ENCODE measurements at places on chromosomes 5 and 9.
A peak's percentile ranks its signal among the peaks of the same experiment; 100 is the strongest.

DNA sequence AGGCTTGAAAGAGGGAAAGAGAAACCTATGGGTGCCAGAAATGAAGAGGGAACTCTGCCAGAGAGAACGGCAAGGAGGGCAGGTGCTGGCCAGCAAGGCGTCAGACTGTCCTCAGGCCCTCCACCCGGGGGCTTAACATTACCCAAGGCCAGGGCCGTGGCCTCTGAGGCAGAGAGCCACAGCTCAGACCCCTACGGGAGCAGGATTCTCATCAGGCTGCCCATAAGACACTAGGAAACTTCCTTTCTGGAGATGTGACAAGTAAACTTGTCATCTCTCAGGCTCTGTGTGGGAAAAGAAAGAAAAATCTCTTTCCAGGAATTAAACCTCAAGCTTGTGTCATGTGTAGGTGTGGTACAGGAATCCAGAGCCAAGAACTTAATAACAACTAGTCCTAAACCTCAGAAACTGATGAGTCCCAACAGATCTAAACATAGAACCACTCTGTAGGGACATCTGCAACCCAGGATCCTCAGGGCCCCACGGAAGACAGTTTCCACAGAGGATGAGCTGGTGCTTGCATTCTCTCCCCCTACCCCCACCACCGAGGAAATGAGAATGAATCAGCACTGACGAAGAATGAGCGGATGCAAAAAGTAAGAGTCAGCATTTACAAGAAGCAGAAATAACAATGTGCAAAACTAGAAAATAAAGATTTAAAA, 74.3 kb downstream of the DCP2 start:
- peak overlapping the region; percentile 17 for H3K4me3 ChIP-seq
- no peaks in the 10 kb centered on the region for H3K27me3 ChIP-seq
- H3K27ac ChIP-seq, result peak overlapping the region; percentile 55

DNA sequence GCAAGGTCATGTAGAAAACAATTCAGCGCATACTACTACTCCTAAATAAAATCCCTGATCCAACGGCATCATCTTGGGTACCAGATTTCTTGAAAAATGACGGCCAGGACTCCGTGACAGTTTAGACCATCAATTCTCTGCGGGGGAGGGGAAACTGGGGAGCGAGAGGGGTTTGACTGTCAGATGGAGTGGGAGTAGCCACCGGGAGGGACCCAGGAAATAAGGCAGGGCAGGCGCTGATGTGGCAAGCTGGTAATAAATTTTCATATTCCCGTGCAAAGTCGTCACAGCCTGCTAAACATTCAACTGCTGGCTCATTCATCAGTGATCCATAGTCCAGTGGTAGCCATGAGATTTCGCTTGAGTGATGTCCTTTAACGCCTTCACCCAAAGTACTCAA, 457 bp upstream of the CDH18 start:
- no peaks in the 10 kb centered on the region for H3K27me3 ChIP-seq
- no peaks in the 10 kb centered on the region for H3K36me3 ChIP-seq
- no peak for DNase-seq
- no peak overlapping the region for H3K4me3 ChIP-seq

- no peak overlapping the region for H3K27ac ChIP-seq
- H3K36me3 ChIP-seq, result no peaks in the 10 kb centered on the region
- H3K4me1 ChIP-seq, result no peaks in the 10 kb centered on the region
- no peak for DNase-seq
- peaks cover 2% of the 10 kb centered on the region for H3K27me3 ChIP-seq
Measured at GRCh38 chr9:33765411-33765810, 29.9 kb upstream of the PRSS3 start.

GRCh38 chr5:38163636-38164237, 94.6 kb upstream of the EGFLAM start:
- H3K4me1 ChIP-seq, result no peaks in the 10 kb centered on the region
- no peaks in the 10 kb centered on the region for H3K36me3 ChIP-seq
- no peaks in the 10 kb centered on the region for H3K27me3 ChIP-seq
- no peak overlapping the region for H3K4me3 ChIP-seq
- no peak overlapping the region for H3K27ac ChIP-seq

GRCh38 chr5:112012104-112012503, 255.1 kb upstream of the NREP start:
- DNase-seq, result no peak
- H3K27me3 ChIP-seq, result no peaks in the 10 kb centered on the region
- H3K4me3 ChIP-seq, result no peak overlapping the region
- H3K36me3 ChIP-seq, result no peaks in the 10 kb centered on the region
- H3K27ac ChIP-seq, result no peak overlapping the region
- no peaks in the 10 kb centered on the region for H3K4me1 ChIP-seq

GRCh38 chr5:620586-621180, 8.5 kb downstream of the CEP72 start:
- no peak overlapping the region for H3K4me3 ChIP-seq
- H3K36me3 ChIP-seq, result peaks cover 25% of the 10 kb centered on the region
- peaks cover 6% of the 10 kb centered on the region for H3K4me1 ChIP-seq
- no peaks in the 10 kb centered on the region for H3K27me3 ChIP-seq
- DNase-seq, result no peak

- H3K36me3 ChIP-seq, result no peaks in the 10 kb centered on the region
- H3K27me3 ChIP-seq, result no peaks in the 10 kb centered on the region
- H3K4me3 ChIP-seq, result no peak overlapping the region
- no peak for DNase-seq
Measured at GRCh38 chr5:116454417-116454927, 120.2 kb downstream of the SEMA6A start.

DNA sequence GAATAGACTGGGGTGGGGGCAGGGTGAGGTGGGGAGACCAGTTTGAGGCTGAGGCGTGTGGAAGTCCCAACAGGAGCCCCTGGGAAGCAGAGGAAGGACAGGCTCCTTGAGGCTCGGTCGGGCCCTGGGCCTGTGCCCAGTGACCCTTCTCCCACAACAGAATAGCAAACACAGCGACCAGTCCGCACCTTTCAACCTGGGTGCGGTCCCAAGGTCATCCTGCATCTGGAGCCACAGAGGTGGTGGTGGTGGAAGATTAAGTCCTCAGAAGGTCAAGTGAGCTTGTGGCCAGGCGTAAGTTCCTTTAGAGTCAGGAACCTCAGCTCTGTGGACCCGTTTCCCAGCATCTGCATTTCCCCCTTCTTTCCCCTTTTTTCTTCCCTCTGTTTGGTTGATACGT, 26.0 kb upstream of the ARAP3 start:
- peaks cover 3% of the 10 kb centered on the region for H3K4me1 ChIP-seq
- peaks cover 7% of the 10 kb centered on the region for H3K27me3 ChIP-seq
- no peak overlapping the region for H3K27ac ChIP-seq
- no peak overlapping the region for H3K4me3 ChIP-seq
- no peaks in the 10 kb centered on the region for H3K36me3 ChIP-seq
- DNase-seq, result no peak

- H3K27me3 ChIP-seq, result no peaks in the 10 kb centered on the region
- no peaks in the 10 kb centered on the region for H3K4me1 ChIP-seq
- H3K36me3 ChIP-seq, result no peaks in the 10 kb centered on the region
- no peak overlapping the region for H3K27ac ChIP-seq
- H3K4me3 ChIP-seq, result no peak overlapping the region
Measured at GRCh38 chr5:158397278-158397677, 538.3 kb upstream of the CLINT1 start.

DNA sequence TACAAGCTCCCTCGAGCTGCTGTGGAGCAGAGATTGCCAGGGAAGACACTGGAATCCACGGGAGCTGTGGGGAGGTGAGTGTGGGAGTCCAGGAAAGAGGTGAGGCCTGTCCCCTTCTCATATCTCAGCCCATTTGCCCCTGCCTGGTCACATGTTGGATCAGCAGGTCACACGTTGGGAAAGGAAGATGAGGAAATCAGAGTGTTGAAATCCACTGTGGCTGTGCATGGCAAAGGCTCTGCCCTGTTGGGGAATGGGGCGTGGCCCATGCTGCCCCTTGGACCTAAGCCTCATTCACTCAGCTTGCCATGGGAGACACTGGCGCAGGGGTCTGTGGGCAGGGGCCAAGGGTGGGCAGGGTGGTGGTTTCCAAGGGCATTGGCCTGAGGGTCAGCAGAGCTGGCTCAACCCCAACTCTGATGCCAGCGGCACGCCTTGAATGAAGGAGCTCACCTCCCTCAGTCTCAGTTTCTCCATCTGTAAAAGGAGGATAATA, 85.4 kb upstream of the CPEB4 start:
- DNase-seq, result no peak
- H3K4me3 ChIP-seq, result no peak overlapping the region
- no peaks in the 10 kb centered on the region for H3K4me1 ChIP-seq
- no peaks in the 10 kb centered on the region for H3K27me3 ChIP-seq

GRCh38 chr5:135606431-135606830, 27.6 kb upstream of the CXCL14 start:
- H3K27ac ChIP-seq, result no peak overlapping the region
- peaks cover 10% of the 10 kb centered on the region for H3K27me3 ChIP-seq

DNA sequence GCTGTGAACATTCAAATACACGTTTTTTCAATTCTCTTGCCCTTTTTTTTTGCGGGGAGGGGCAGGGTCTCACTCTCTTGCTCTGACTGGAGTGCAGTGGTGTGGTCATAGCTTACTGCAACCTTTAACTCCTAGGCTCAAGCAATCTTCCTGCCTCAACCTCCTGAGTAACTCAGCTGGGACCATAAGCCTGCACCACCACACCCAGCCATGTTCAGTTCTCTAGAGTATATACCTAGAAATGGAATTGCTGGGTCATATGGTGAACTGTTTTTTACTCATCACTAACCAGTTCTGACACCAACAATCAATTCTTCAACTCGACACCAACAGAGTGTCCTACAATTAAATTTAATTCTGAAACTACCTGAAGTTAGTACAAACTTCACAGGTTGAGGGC, 85.5 kb upstream of the ZNF169 start:
- H3K4me3 ChIP-seq, result no peak overlapping the region
- H3K27me3 ChIP-seq, result no peaks in the 10 kb centered on the region
- peak overlapping the region; percentile 72 for H3K27ac ChIP-seq
- H3K4me1 ChIP-seq, result peaks cover 48% of the 10 kb centered on the region
